Right lung (tissue), 10 donors: ENCODE measurements at places on chromosomes 12 and 14. TPM values are rescaled to one million over a fixed set of nuclear protein-coding genes. Genes with fewer than 3 reads are reported as not detected.

KRT79 gene
- polyA plus RNA-seq = not detected

IL26 gene
- polyA plus RNA-seq = not detected

HHIPL1 gene
- 1.9 TPM for polyA plus RNA-seq

GRCh38 chr12:44677724-44678123 lies 198.4 kb downstream of the NELL2 start:
- no peak for DNase-seq

DNA sequence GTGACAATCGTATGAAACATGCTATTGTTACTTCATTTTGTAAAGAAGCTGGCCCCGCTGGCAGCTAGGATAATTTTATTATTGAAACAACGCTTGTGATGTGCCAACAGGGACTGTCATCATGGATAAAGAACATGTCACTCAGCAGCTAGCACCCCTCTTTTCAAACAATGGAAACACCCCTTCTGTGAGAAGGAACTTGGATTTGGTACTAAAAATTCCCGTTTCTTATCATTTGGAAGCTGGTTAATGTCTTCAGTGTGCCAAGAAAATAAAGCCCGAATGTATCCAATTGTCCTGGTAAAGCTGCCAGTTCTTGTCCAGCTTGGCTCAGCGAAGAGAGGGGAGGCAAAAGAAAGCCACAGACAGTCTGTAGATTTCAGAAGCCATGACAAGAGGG lies 186.6 kb downstream of the PHLDA1 start:
- no peak for DNase-seq

GRCh38 chr12:48795550-48796455 lies 6.9 kb upstream of the ADCY6 start:
- DNase-seq = peak; percentile 48

GRCh38 chr12:57272337-57273151 lies 21.6 kb upstream of the STAC3 start:
- no peak for DNase-seq

DNA sequence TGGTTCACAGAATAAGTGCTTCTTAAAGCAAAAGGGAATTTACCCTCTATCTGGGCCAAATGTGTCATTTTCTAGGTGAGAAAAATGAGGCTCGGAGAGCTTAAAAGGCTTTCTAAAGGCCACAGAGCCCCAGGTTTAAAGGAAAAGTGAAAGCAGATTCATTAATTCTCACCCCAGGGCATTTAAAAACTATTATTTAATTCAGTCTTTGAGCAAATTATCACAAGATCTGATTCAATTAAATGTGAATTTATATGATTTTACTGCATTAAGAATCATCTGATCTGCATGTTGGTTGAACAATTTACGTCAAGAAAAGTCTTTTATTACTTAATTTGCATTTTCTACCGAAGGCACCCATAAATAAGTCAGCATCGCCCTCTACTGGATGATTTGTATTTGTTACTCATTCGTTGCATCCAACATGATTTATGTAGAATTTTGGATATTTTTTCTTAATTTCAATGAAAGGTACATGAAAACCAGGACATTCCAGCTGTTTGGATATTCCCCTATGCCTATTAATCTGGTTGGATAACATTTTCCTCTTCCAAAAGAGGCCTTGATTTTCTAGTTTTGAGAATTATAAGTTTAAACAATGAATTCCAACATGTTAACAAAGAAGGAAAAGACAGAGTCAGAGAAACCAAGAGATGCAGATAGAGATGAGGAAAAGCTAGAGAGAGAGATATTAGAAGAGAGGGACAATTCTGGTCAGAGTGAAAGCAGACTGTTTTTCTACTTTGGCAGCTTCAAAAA lies 19.1 kb upstream of the DHRS7 start:
- DNase-seq = peak; percentile 47

- DNase-seq = no peak
Observed at GRCh38 chr14:52447236-52447635, 105.1 kb downstream of the TXNDC16 start.

GRCh38 chr12:3018284-3019004 lies 58.7 kb upstream of the TSPAN9 start:
- no peak for DNase-seq

DNA sequence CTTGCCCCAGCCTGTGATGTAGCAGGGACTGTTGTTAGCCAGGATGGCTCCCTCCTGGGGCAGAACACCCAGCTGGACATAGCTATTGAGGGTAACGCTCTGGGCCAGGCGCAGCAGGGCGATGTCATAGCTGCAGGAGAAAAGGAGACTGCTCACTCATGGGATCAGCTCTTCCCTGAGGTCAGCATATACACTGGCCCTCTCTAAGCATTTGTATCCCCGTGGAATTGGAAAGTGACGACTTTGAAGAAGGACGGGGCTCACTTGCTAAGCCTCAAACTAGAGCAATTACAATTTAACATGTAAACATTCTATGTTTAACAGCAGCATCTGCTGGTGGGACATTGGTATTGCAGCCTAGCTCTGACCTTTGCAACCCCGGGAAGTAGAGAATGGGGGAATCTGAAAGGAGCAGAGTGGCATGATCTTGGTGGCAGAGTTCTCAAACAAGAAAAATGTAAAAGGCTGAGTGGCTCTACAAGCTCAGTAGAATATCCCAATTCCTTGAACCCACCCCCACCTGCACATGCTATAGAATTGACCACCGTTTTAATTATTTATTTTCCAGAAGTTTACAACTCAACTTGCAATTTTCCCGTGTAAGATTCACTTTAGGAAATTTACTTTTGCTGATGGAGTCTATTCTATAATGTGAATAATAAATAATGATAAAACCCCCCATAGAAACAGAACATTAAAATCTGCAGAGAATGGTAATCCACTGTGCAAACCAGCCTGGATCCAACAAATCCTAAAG lies 5.0 kb downstream of the CELA1 start:
- peak; percentile 62 for DNase-seq
